ENCODE measurements at places on chromosomes 6 and 20.

GRCh38 chr6:45185403-45186251 is 142.5 kb upstream of the RUNX2 start:
- DNase-seq: no peak

- peak; percentile 17 for DNase-seq
Observed at GRCh38 chr20:6765469-6766058, 1.9 kb upstream of the BMP2 start.

GRCh38 chr20:57584768-57585461 is 24.0 kb downstream of the PCK1 start:
- no peak for DNase-seq

- no peak for DNase-seq
Observed at GRCh38 chr6:119566546-119567260, 217.1 kb upstream of the MAN1A1 start.

- no peak for DNase-seq
Observed at GRCh38 chr20:40991181-40991889, 37.3 kb upstream of the TOP1 start.

DNA sequence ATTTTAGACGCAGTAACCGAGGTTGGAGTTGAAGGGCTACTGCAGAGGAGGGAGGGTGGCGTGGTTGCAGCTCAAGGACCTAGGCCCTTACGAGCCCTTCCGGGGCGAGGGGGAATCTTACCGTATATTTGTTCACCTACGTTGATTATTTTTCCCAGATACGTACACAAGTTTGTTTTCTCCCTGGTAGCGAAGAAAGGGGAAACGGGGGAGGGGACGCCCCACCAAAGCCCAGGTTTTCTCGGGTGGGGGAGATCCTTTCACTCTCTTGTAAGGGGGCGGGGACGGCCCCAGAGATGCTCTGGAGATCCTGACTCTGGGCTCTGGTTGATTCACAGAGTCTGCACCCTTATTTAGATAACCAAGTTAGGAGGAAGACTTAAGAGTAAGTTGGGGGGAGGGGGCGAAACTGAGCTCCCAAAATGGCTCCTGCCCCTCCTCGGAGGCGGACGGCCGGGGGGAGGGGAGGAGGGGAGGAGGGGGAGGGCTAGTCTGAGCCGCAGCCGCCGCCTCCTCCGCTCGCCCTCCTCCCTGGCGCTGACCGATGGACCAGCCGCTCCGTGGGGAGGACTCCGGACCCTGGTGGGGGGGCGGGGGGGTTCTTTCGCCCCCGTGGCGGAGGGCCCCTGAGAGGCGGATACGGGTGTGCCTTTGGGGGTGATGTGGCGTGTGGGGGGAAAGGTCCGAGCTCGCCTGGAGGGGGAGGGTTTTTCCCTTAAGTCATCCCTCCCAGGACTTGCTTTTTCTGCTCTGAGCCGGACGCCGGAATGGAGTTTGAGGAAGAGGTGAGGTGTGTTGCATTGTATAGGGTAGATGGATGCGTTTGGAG is 2.2 kb downstream of the BRD2 start:
- DNase-seq: peak; percentile 77

DNA sequence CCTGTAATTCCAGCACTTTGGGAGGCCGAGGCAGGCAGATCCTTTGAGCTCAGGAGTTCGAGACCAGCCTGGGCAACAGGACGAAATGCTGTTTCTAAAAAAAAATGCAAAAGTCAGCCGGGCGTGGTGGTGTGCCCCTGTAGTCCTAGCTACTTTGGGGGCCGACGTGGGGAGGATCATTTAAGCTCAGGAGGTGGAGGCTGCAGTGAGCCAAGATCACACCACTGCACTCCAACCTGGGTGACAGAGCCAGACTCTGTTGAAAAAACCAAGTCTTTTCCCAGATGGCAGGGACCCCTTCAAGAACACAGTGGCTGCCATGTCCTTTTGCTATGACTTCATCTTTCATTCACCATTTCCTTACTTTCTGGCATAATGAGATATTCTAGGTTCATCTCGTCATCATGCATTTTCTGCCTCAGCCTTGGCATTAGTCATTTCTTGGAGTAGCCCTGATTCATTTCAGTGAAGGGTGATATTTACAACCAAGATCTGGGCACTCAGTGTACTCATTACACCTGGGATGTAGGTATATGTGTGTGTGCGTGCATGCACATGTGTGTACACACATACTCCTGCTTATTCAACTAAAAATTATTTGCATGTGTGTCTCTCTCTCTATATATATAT is 61.4 kb upstream of the TOX2 start:
- no peak for DNase-seq

DNA sequence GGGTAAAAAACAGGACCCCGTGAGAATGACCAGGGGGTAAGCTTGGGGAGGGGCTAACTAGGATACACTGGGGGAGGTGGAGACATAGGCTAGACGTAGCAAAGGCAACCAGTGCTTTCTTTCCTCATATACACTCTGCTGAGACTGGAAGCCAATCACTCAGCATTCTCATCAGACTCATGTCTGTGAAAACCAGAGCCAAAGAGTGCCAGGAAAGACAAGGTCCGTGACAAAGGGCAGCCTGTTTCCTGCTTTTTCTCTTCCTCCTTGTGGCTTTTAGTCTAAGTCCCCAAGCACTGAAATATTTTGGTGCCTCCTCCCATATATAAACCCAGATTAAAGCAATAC is 97.9 kb upstream of the NEDD9 start:
- DNase-seq: no peak

DNA sequence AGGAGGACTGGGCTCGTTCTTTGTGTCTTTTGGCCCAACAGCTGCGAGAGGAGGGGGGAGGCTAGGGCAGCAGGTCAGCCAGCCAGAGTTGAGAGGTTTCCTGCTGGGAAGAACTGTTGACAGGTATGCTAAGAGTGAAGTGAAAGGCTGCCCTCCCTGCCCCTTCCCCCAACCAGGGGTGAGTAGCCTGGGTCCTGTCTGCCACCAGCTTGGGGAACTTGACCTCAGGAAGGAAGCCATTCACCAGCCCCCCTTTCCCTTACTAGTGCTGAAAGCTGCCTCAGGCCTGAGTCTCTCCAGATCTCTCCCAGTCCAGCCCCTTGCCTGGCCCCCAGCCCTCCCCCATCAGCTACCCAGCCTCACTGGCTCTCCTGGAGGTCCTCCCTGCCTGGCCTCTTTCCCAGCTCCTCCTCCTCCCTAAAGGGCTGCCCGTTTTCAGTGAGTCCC is 20.7 kb upstream of the ZNF76 start:
- DNase-seq: no peak

GRCh38 chr6:142692942-142693341 is 252.0 kb downstream of the HIVEP2 start:
- DNase-seq: peak; percentile 61

DNA sequence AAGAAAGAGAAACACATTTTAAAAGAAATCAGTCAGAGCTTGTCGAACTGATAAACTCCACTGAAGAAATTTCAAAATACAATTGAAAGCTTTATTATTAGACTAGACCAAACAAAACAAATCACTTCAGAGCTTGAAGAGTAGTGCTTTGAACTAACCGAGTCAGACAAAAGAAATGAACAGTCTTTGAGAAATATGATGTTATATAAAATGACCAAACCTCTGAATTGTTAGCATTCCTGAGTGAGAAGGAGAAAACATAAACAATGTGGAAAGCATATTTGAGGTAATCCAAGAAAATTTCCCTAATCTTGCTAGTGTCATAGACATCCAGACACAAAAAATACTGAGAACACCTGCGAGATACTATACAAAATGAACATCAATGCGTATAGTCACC is 13.2 kb upstream of the CST4 start:
- no peak for DNase-seq

DNA sequence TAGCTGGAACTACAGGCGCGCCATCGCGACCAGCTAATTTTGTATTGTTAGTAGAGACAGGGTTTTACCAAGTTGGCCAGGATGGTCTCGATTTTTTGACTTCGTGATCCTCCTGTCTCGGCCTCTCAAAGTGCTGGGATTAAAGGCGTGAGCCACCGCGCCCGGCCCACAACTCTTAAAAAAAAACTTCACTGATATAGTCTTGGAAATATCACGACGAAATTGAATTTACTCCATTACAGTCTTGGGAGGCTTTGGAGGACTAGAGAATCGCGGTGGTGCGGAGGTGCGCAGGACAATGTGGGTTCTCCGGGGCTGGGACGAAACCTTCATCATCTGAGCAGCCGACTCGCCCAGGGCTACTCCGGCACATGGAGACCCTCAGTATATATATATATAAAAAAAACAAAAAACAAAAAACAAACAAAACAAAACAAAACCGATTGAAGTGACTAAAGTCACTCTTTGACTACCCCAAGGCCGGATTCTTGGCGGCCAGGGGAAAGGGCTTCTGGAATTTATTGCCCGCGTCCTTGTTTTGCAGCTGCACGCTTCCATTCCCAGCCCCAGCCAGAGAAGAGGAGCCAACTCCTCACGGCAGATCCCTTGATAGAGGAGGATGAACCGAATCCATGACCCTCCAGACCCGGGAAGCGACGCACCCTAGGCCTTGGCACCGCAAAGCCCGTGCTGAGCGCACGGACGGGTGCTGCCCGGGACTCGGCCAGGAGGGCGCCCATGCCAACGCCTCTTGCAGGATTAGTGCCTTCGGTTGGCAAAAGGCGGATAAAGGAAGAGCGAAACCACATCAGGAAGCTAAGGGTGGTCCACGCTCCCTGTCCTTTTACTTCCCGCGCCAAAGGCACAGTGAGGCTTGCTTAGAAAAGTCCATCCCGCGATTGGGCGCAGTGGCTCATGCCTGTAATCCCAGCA is 1.7 kb upstream of the GCM2 start:
- no peak for DNase-seq
